ENCODE measurements at places on chromosomes 3 and 15.

GRCh38 chr15:88232771-88233201, 23.8 kb downstream of the NTRK3 start:
- H3K27me3 ChIP-seq, result no peaks in the 10 kb centered on the region
- H3K4me1 ChIP-seq, result no peaks in the 10 kb centered on the region
- DNase-seq, result no peak

- DNase-seq, result peak; percentile 74
- peak within 1 kb of the TSS; percentile 96 for H3K4me3 ChIP-seq
- H3K4me1 ChIP-seq, result peaks cover 43% of the 10 kb centered on the region
Observed at GRCh38 chr3:50340448-50341329, at the start of gene RASSF1. Gene RASSF1 (minus strand): TSS chr3:50340836. CDS start chr3:50340805, 31 bp downstream.

DNA sequence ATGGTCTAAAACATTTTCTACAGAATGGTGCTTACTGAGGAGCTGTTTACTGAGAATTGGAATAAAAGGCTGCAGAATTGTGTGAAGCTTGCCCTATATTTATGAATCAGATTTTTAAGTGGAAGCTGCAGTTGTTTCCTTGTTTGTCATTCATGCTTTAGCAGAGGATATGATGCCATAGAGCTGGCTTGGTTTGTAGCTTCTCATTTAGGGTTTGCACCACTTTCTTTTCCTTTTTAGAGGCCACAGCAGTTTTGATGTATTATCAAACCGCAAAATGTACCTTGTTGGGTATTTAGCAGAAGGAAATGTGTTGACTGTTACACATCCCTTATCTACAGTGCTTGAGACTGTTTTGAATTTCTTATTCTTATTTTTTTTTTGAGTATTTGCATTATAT, 66.2 kb downstream of the RASA2 start:
- DNase-seq, result peak; percentile 35
- H3K4me1 ChIP-seq, result peaks cover 52% of the 10 kb centered on the region
- H3K36me3 ChIP-seq, result peaks cover 33% of the 10 kb centered on the region
- no peaks in the 10 kb centered on the region for H3K27me3 ChIP-seq

DNA sequence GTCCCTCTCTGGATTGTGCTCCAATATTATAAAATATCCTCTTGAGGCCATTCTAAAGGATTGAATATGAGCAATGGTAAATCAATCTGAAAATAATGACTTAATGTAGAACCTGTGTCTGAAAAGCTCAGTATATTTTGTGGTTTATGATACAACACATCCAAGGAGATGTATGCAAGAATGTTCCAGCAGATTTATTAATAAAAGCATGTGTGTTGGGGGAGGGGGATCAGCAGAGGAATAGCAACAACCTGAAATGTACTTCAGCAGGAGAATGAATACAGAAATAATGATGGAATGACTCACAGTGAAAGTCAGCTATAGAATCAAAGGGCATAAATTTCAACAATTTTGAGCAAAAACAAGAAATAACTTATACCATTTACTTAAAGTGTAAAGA, 56.7 kb upstream of the NUDT16 start:
- no peaks in the 10 kb centered on the region for H3K36me3 ChIP-seq
- H3K4me3 ChIP-seq, result no peak overlapping the region
- H3K4me1 ChIP-seq, result no peaks in the 10 kb centered on the region
- DNase-seq, result no peak
- H3K27me3 ChIP-seq, result peaks cover 4% of the 10 kb centered on the region

DNA sequence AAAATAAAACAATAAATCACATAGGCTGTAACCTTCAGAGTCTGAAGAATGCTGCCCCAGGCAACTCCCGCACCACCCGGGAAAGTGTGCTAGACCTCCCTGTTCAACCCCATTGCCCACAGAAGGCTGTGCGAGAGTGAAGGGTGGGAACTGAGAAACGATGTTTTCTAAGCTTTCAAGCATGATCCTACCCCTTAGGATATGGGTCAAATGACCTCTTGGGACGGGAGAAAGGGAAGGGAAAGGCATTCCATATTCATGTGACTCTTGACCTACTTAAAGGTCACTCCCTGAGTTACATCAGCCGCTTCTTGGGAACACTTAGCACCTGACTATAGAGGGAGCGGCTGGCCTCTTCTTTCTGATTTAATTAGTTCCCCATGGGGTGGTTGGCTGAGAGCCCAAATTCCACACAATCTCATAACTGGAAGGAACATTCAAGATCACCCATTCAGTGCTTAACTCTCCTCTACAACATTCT, 114.7 kb upstream of the SLC24A5 start:
- H3K27me3 ChIP-seq, result peaks cover 2% of the 10 kb centered on the region
- H3K27ac ChIP-seq, result no peak overlapping the region
- no peaks in the 10 kb centered on the region for H3K36me3 ChIP-seq
- no peaks in the 10 kb centered on the region for H3K4me1 ChIP-seq
- H3K4me3 ChIP-seq, result no peak overlapping the region

GRCh38 chr15:78107471-78107870, 15.1 kb downstream of the SH2D7 start:
- H3K36me3 ChIP-seq, result no peaks in the 10 kb centered on the region
- H3K4me3 ChIP-seq, result no peak overlapping the region
- peaks cover 58% of the 10 kb centered on the region for H3K4me1 ChIP-seq
- no peak overlapping the region for H3K27ac ChIP-seq

- no peak overlapping the region for H3K4me3 ChIP-seq
- H3K27me3 ChIP-seq, result peaks cover 18% of the 10 kb centered on the region
- H3K4me1 ChIP-seq, result peaks cover 6% of the 10 kb centered on the region
- no peaks in the 10 kb centered on the region for H3K36me3 ChIP-seq
- no peak overlapping the region for H3K27ac ChIP-seq
- no peak for DNase-seq
Observed at GRCh38 chr3:18888819-18889218, 259.5 kb upstream of the KCNH8 start.

GRCh38 chr15:62444104-62445022, 279.3 kb upstream of the C2CD4B start:
- DNase-seq, result no peak
- H3K27ac ChIP-seq, result no peak overlapping the region
- H3K27me3 ChIP-seq, result peaks cover 3% of the 10 kb centered on the region
- H3K4me3 ChIP-seq, result no peak overlapping the region
- no peaks in the 10 kb centered on the region for H3K36me3 ChIP-seq
- no peaks in the 10 kb centered on the region for H3K4me1 ChIP-seq

DNA sequence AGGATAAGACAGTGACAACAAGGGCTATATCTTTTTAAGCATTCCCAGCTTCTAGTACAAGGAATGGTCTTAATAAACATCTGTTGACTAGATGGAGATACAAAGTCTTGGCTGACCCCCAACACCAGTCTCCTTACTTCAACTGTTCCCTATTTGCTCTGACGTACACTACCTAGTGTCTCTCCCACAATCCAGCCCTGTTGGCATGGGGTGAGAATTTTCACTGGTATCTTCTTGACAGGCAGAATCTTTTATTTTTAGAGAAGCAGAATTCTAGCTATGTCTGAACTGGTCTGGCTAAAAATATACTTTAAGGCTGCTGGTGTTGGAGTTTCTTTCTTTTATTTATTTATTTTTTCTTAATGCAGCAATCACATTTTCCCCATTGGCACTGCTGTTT, 82.0 kb downstream of the ETFA start:
- no peak overlapping the region for H3K27ac ChIP-seq
- peaks cover 6% of the 10 kb centered on the region for H3K4me1 ChIP-seq
- H3K4me3 ChIP-seq, result no peak overlapping the region
- no peak for DNase-seq

DNA sequence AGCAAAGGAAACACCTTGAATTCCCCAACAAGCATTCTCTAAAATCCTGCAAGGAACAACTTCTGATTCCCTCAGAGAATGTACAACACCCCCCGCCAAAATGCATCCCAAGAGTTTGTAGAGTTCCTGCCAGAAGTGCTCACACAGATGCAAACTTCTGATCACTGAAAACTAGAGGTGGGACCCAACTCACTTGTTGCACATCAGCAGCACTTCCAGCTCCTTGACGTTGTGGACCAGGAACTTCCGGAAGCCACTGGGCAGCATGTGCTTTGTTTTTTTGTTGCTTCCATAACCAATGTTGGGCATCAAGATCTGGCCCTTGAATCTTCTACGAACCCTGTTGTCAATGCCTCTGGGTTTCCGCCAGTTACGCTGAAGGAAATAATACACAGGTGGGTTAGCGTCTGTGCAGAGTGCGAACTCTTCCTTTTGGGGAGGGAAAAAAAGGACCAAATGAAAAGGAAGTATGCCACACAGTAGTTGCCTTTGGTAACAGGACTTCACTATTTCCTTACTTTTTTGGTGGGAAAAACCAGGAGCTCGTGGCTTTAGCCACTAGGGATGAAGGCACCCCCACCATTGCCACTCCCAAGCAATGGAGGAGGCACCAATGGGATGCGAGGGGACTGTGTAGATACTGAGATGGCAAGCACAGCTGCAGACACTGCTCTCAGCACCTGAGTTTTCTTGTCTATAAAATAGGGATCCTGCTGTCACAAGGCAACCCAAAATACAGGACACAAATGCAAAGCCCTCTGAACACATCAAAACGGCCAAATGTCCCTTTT, 2.0 kb downstream of the RPL32 start:
- H3K27ac ChIP-seq, result peak overlapping the region; percentile 99
- H3K27me3 ChIP-seq, result peaks cover 2% of the 10 kb centered on the region

DNA sequence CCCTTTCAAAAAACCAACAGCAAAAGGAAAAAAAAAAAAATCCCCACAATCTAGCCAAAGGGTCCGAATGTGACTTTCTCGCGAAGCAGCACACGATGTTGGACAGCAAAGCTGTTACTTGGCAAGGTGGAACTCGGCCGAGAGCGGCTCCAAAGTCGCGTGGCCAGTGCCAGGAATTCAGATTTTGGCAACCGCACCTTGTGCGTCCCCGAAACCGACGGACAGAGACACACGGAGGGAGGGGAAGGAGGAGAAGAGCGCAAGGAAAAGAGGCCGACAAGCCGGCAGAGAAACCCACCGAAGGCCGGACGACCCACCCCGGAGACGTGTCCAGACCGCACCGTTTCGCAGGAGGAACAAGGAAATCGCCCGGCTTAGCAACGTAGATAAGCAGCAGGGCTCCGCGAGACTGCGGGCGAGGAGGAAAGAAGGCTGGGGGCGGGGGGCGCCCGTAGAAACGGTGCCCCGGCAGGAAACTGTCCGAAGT, 517.3 kb downstream of the MECOM start:
- peaks cover 70% of the 10 kb centered on the region for H3K27me3 ChIP-seq
- H3K27ac ChIP-seq, result no peak overlapping the region
- H3K4me3 ChIP-seq, result peak overlapping the region; percentile 45
- DNase-seq, result no peak
- H3K36me3 ChIP-seq, result peaks cover 4% of the 10 kb centered on the region

- H3K4me1 ChIP-seq, result peaks cover 28% of the 10 kb centered on the region
- peaks cover 2% of the 10 kb centered on the region for H3K36me3 ChIP-seq
- peak overlapping the region; percentile 71 for H3K4me3 ChIP-seq
Observed at GRCh38 chr3:69250014-69250413, 127.6 kb upstream of the LMOD3 start.

DNA sequence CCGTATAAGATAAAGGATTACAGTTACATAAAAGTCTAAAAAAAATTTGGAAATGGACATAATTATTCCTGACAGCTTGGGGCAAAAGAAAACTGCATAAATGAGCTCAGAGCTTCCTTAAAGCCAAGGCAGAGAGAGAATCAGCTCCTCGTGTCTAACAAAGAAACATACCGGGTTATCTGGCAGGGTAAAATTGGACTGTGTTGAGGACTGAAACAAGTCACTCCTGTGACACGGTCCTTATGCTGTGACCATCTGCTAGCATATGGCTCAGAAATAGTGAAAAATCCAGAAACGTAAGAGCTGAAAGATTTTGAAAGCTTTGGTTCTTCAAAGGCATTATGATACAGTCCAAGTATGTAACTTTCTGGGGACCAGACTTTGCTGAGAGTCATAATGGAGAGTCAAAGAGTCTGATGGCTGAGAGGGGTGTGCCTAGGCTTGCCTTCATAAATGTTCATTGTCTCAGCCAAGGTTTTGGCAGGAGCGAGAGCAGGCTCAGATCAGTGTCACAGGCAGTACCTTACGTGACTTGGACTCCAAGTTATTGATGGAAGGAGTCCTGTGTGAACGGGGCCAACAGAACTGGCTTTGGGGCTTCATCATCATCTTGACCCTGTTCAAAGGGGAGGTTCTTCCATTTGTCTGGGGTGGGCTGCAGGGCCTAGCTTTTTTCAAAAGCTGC, 12.5 kb downstream of the MAP6D1 start:
- no peak for DNase-seq
- H3K4me1 ChIP-seq, result peaks cover 21% of the 10 kb centered on the region

DNA sequence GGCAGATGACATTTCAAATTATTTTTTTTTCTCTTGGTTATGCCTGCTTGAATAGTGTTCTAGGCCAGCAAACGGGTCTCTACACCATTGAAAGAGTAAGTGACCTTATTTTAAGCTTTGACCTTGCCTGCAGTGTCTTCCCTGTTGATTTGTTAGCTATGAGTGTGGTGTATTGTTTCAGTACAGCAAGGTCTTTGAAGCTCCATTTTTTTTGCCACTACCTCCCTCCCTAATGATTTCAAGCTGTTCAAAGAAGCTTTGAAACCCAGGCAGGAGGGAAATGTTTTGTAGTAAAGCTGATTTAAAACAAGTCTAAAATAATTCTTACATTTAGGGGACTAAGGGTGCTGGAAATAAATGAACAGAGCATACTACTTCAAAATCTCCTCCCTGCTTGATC, 1249.8 kb downstream of the ROBO1 start:
- H3K4me3 ChIP-seq, result no peak overlapping the region
- H3K27ac ChIP-seq, result no peak overlapping the region
- no peaks in the 10 kb centered on the region for H3K27me3 ChIP-seq
- H3K36me3 ChIP-seq, result no peaks in the 10 kb centered on the region
- no peaks in the 10 kb centered on the region for H3K4me1 ChIP-seq

DNA sequence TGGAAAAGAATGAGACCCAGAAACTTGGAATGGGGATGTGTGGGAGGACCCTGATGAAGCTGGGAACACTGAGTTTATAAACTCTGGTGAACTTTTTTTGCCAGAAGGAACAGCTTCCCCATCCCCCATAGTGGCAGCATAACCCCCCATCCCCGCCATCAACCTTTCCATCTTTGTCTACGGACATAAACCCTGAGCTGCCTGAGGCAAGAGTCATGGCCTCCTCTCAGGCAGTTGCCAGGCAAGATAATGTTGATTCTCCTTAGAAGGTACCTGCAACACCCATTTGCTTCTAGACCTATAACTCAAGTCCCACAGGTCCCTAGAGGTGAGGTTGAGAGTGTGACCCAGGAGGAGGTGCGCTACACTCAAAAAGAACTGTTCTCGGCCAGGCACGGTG, 11.5 kb downstream of the MAP4 start:
- DNase-seq, result no peak
- no peak overlapping the region for H3K4me3 ChIP-seq
- H3K27me3 ChIP-seq, result no peaks in the 10 kb centered on the region
- H3K4me1 ChIP-seq, result peaks cover 4% of the 10 kb centered on the region

All from activated T-helper 1 cell treated with anti-CD3 and anti-CD28 coated beads, Interleukin-12 subunit alpha, Interleukin-12 subunit beta, Interleukin-2, Interleukin-4 antibody, amounts not matched to agents 30 ng/mL and 10 ng/mL and 1 ng/mL, durations not matched to agents 14 hours and 24 hours and 36 hours (primary cell).